BE2C (cell line): ENCODE measurements at places on chromosomes 2 and 18.

- DNase-seq, result no peak
These were observed 239.1 kb downstream of the ASXL3 start for GRCh38 chr18:33817096-33817495.

GRCh38 chr2:190867212-190867611 is 13.4 kb upstream of the GLS start:
- no peak for DNase-seq

GRCh38 chr18:12721495-12722275 is 18.8 kb downstream of the PSMG2 start:
- no peak for DNase-seq

- no peak for DNase-seq
These were observed at the start of gene RAB17 for GRCh38 chr2:237590272-237591140. Gene RAB17 (minus strand): TSS chr2:237590734. CDS start chr2:237586154, 4,580 bp downstream.

- DNase-seq, result no peak
These were observed 192.0 kb upstream of the ZEB2 start for GRCh38 chr2:144711630-144712549.

DNA sequence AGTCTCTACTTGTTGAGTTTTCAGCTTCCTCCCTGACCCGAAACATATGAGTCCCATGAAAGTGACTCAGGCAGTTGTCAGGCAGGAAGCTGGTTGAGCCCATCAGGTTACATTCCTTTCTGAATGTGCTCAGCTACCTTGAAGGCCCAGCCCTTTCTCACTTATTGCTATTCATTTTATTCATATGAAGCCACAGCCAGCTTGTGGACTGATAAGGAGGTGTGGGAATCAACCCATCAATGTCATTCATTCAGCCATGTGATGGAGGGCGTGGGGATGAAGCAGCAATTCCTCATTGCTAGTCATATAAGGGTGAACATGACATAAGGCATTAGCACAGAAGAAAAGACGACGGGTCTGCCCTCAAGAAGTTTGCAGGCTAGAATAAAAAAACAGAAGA is 5.3 kb upstream of the VPS4B start:
- DNase-seq, result no peak

DNA sequence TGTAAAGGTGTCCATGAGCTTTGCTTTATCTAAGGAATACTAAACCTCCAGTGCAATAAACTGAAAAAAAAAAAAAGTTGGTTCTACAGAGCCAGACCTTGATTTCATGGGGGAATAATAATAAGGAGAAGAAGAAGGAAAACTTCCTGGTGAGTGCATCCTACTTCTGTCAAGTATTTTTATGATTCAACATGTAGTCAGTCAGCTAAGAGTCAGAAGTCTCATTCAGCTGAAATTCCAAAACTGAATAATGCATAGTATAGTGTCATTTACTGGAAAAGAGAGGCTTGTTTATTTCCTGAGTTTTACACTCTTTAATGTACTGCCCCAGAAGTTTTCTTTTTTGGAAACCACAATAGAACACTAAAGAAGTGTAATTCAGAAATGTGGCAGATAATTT is 77.8 kb upstream of the TACR1 start:
- DNase-seq, result no peak

GRCh38 chr2:138244501-138244925 is 257.1 kb upstream of the SPOPL start:
- DNase-seq, result no peak

GRCh38 chr2:37414470-37414949 is 70.1 kb downstream of the QPCT start:
- no peak for DNase-seq

GRCh38 chr2:140454717-140455116 is 1674.5 kb upstream of the NXPH2 start:
- DNase-seq, result no peak

DNA sequence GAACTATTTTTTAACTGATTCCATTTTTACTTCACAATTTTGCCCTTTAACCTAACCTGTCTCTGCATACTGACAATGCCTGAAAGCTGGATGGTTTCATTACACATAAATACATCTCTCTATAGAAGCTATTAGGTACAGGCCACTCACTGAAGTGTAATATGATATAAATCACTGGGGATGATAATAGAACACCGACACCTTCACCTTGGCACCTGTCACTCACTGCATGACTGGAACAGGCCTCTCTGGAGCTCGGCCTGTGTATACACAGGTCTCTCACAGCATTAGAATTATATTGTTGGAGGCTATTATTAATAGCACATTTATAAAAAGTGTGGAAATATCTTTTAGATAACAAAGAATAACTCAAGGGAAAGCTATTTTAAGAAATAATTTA is 138.2 kb downstream of the TMEM131 start:
- DNase-seq, result no peak

DNA sequence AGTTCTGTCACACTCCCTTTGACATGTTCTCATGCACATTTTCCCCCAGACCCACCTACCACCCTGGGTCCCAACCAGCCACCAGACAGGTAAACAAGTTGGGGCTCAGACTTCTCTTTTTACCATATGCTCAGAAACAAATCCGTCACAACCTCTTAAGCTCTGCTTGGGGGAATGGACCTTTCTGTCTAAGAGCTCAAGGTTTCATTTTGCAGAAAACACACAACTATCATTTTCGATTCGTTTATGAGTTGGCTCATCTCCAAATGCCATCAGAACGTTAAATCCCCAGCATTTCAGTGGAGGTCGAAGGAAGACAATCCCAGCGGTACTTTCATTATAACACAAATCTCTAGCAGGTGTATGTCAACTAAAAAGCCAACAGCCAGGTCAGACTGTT is 30.6 kb upstream of the NCK2 start:
- DNase-seq, result no peak

- DNase-seq, result no peak
These were observed 279.1 kb downstream of the ZNF407 start for GRCh38 chr18:74876630-74877243.

DNA sequence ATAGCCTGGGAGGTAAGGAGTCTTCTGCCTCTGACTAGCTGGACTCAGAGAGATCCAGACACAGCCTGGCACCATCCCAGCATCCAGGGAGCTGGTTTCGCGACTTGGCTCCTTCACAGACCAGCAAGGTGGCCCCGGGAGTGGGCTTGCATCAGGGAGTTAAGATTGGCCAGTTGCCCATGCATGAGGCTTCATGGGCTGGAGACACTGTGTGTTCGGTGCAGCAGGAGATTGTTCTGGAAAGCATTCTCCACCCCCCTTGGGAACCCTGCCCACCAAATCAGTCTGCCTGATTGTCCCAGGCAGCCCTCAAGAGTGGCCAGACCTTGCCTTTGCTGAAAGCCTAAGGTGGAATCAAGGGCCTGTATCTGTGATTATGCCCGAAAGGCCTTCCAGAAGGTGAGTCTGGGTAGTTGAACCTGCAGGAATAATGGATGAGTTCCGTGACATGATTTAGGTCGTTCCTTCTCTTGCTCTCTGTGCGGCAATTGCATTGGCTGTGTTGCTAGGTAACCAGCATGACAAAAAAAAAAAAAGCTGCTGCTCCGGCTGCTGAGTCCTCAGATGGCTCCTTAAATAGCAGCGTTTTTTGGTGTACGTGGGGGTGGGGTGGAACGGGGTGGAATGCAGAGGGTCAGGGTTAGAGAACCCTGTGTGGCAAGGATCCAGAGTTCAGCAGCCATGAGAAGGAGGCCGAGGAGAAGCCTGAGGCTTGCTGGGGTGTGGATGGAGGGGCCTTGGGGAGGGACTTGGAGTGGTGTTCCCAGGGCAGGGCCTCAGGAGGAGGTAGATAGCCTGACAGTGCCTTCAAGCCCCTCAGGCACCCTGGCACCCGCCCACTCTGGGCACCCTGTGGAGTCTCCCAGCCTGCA is 93.0 kb upstream of the MCFD2 start:
- peak; percentile 83 for DNase-seq

GRCh38 chr18:48599391-48599790 is 60.6 kb downstream of the CTIF start:
- no peak for DNase-seq

DNA sequence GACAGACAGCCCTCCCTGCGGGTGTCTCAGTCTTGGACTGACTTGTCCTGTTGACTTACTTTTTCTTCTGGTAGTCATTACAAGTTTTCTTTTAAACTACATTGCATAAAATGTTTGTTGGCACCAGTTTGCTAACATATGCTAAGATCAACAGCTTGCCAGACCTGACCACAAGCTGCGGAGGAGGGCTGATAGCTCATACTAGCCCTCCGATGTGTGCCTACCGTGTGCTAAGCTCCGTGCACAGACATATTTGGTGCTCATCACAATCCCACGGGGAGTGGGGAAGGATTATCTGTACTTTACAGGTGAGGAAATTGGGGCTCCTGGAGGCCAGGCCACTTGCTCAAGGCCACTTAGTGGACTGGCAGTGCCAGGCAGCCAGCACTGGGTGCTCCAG is 72.8 kb upstream of the YPEL5 start:
- no peak for DNase-seq

DNA sequence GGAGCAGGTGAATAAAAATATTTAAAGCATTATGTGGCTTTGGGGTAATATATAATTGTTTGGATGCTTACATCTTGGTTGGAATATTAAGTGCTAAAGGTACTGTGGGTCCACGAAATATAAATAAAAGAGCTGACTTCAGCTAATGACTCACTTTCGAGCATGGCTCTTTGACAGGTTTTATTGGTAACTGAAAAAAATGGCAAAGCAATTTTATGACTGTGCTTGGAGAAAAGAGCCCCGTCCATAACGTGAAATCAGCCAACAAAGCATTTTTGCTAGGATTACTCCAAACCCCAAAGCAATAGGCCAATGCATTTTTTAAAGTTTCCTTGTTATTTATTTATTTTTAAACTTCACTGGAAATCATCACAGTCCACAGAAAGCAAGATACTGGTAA is 397.2 kb upstream of the CDH19 start:
- no peak for DNase-seq

DNA sequence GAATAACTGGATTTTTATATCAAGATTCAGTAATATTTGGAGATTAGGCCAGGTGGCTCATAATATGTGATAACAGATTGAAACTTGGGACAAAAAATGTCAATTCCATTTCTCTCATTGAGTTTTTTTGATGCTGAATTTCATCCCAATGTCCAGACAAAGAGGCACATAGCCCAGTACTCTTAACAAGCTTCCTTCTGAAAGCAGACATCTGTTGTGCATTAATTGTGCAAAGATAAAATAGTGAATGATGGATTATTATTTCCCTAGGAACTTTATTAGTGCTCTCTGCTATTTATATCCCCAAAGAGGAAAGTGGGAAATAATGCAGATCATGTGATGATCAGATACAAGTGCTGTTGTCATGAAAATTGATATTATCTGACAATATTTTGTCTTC is 234.1 kb downstream of the CCDC102B start:
- no peak for DNase-seq

GRCh38 chr2:219183151-219183772 is 5.2 kb downstream of the RETREG2 start:
- no peak for DNase-seq
